ENCODE measurements at places on chromosomes 2 and 18. TPM values are rescaled to one million over a fixed set of nuclear protein-coding genes. Genes with fewer than 3 reads are reported as not detected.

- H3K36me3 ChIP-seq = no peaks in the 10 kb centered on the region
- H3K4me3 ChIP-seq = no peak overlapping the region
- no peak overlapping the region for H3K27ac ChIP-seq
- DNase-seq = no peak
These were observed 92.1 kb downstream of the ADAM23 start for GRCh38 chr2:206535260-206535986.

- no peak overlapping the region for H3K4me3 ChIP-seq
- H3K27ac ChIP-seq = no peak overlapping the region
- no peak for DNase-seq
- peaks cover 12% of the 10 kb centered on the region for H3K27me3 ChIP-seq
- H3K4me1 ChIP-seq = no peaks in the 10 kb centered on the region
These were observed 42.4 kb upstream of the SPAG16 start for GRCh38 chr2:213241817-213242216.

The KIF3C gene
- 10.3 TPM for total RNA-seq

- H3K4me3 ChIP-seq = no peak overlapping the region
- H3K4me1 ChIP-seq = no peaks in the 10 kb centered on the region
- DNase-seq = no peak
These were observed 11.4 kb upstream of the PROKR1 start for GRCh38 chr2:68632021-68632420.

- H3K36me3 ChIP-seq = no peaks in the 10 kb centered on the region
- H3K27ac ChIP-seq = no peak overlapping the region
- DNase-seq = no peak
- H3K27me3 ChIP-seq = no peaks in the 10 kb centered on the region
- H3K4me1 ChIP-seq = no peaks in the 10 kb centered on the region
These were observed 127.2 kb downstream of the PDE1A start for GRCh38 chr2:182299632-182300031.

DNA sequence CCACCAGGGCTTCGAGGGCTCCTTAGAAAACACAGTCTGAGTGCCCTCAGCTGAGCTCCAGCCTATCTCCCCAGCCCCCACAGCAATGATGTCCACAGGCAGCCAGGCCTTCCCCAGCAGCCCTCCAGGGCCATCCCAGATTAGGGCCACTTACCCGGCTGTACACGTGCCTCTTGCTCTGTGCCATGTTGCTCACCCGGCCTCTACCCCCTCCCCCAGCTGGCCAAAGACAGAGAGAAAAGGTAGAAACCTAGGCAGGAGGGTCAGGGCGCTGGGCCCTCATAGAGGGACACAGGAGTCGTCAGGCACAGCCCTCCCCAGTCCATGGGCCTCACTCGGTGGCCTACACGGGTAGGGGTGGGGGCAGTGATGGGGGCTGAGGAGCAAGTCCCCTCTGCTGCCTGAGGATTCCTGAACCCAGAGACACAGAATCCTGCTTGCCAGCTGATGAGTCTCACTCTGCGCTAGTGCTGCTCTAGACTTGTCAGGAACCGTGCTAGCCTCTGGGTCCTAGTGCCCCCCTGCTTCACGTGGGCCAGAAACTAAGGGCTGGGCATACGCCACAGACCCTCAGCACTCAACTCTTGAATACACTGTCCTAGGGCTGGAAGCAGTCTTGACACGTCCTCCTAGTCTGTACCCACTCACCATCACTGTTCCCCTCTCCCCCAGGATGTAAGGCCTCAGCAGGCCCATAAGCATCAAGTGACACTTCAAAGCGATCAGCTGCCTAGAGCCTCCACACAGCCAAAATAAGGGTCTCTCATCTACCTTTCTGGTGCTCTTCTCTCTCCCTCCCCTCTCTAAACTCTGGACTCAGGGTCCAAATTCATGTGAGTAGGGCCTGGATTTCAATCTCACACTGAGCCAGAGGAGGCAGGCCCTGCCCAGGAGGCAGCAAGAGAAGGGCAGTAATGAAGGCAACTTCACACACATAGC is at the start of gene DCTN1:
DCTN1 (minus strand) TSS at position 461 of the 939 bp plus-strand sequence; CDS start at position 187, 274 bp downstream.
- no peaks in the 10 kb centered on the region for H3K27me3 ChIP-seq
- H3K4me3 ChIP-seq = no peak within 1 kb of the TSS
- peaks cover 18% of the 10 kb centered on the region for H3K36me3 ChIP-seq
- DNase-seq = no peak
- H3K27ac ChIP-seq = no peak within 1 kb of the TSS

The DNER gene
- not detected for total RNA-seq

- no peaks in the 10 kb centered on the region for H3K27me3 ChIP-seq
- H3K4me3 ChIP-seq = no peak overlapping the region
- no peaks in the 10 kb centered on the region for H3K36me3 ChIP-seq
- peaks cover 4% of the 10 kb centered on the region for H3K4me1 ChIP-seq
These were observed 112.2 kb downstream of the DIS3L2 start for GRCh38 chr2:232073699-232074098.

The MOCOS gene
- 0.25 TPM for total RNA-seq

GRCh38 chr2:98753801-98754200 is 22.9 kb upstream of the MGAT4A start:
- H3K27ac ChIP-seq = no peak overlapping the region
- peaks cover 4% of the 10 kb centered on the region for H3K36me3 ChIP-seq
- DNase-seq = no peak
- no peaks in the 10 kb centered on the region for H3K27me3 ChIP-seq
- no peak overlapping the region for H3K4me3 ChIP-seq
- peaks cover 24% of the 10 kb centered on the region for H3K4me1 ChIP-seq

The TMEM163 gene
- total RNA-seq = 1.8 TPM

GRCh38 chr18:34789768-34790344 is 79.8 kb downstream of the DTNA start:
- H3K36me3 ChIP-seq = no peaks in the 10 kb centered on the region
- no peak overlapping the region for H3K27ac ChIP-seq
- H3K27me3 ChIP-seq = no peaks in the 10 kb centered on the region
- no peaks in the 10 kb centered on the region for H3K4me1 ChIP-seq
- no peak overlapping the region for H3K4me3 ChIP-seq

- no peak for DNase-seq
- H3K27me3 ChIP-seq = no peaks in the 10 kb centered on the region
- no peaks in the 10 kb centered on the region for H3K36me3 ChIP-seq
- H3K4me3 ChIP-seq = no peak overlapping the region
- no peaks in the 10 kb centered on the region for H3K4me1 ChIP-seq
These were observed 1238.0 kb upstream of the NRXN1 start for GRCh38 chr2:52269696-52270485.

- no peaks in the 10 kb centered on the region for H3K4me1 ChIP-seq
- no peak overlapping the region for H3K4me3 ChIP-seq
- DNase-seq = no peak
- H3K36me3 ChIP-seq = no peaks in the 10 kb centered on the region
- peaks cover 8% of the 10 kb centered on the region for H3K27me3 ChIP-seq
These were observed 117.7 kb downstream of the GREB1L start for GRCh38 chr18:21359746-21360145.

DNA sequence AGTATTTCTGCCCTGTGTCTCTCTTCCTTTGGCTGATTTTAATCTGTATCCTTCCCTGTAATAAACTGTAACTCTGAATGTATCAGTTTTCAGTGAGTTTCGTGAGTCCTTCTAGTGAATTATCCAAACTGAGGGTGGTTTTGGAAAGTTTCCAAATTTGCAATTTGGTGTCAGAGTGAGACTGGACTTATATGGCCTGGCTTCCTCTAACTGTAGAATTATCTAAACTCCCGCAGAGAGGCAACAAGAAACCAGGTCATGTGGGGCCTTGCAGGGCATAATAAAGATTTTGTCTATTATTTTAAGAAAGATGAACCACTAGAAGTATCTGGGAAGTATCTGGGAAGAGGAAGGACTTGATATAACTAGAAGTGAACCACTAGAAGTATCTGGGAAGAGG is 95.3 kb upstream of the RNF152 start:
- H3K27ac ChIP-seq = no peak overlapping the region
- peaks cover 6% of the 10 kb centered on the region for H3K4me1 ChIP-seq
- no peak for DNase-seq
- H3K36me3 ChIP-seq = no peaks in the 10 kb centered on the region
- H3K4me3 ChIP-seq = no peak overlapping the region

The SPP2 gene
- total RNA-seq = not detected

DNA sequence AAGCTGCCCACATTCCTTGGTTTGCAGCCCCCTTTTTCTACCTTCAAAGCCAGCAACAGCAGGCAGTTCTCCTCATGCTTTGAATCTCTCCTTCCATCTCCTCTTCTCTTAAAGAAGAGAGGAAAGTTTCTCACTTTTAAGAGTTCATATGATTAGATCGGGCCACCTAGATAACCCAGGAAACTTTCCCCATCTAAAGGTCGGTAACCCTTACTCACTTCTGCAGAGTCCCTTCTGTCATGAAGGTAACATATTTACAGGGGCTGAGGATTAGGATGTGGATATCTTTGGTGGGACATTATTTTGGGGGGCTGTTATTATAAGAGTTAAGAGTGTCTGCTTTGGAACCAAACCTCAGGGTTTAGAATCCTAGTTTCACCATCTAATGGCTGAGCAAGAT is 51.0 kb downstream of the HNRNPLL start:
- no peak for DNase-seq
- H3K4me3 ChIP-seq = no peak overlapping the region
- H3K27ac ChIP-seq = no peak overlapping the region
- H3K36me3 ChIP-seq = peaks cover 40% of the 10 kb centered on the region
- no peaks in the 10 kb centered on the region for H3K27me3 ChIP-seq

GRCh38 chr2:131056204-131056931 is 36.9 kb downstream of the FAM168B start:
- DNase-seq = no peak
- peaks cover 58% of the 10 kb centered on the region for H3K36me3 ChIP-seq
- H3K4me1 ChIP-seq = peaks cover 2% of the 10 kb centered on the region

DNA sequence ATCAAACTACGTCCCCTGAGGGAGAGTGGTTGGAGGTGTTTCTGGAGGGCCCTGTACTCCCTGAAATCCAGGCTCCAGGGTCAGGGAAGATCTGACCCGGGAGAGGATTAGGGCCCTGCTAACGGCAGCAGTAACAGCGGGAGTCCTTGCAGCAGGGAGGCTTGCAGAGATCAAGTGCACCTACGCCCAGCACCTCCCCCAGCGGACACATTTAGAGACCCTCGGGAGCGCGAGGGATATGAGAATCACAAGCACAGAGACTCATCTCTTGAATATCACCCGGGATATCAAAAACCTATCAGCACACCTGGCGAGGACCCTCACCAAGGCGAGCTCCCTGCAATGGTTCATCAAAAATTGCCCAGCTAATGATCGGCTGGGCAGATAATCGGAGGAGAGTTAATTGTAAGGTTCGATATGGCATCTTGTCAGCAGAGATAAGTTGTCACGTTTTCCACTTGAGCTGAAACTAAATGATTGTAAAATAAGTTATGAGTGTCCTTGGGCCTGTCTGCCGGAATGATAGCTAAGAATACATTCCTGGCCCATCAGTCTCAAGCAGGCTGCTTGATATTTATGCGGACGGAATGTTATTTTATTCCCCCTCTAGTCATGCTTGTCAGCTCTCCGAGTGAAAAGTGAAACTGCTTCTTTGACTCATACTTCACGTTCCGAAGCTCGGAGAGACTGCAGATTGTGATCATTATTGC is 209.8 kb downstream of the GBX2 start:
- no peak overlapping the region for H3K4me3 ChIP-seq
- no peak overlapping the region for H3K27ac ChIP-seq
- H3K4me1 ChIP-seq = peaks cover 1% of the 10 kb centered on the region
- DNase-seq = no peak
- peaks cover 17% of the 10 kb centered on the region for H3K27me3 ChIP-seq

The SERPINB2 gene
- not detected for total RNA-seq

- DNase-seq = no peak
- H3K4me1 ChIP-seq = peaks cover 29% of the 10 kb centered on the region
- H3K27me3 ChIP-seq = no peaks in the 10 kb centered on the region
- H3K4me3 ChIP-seq = no peak overlapping the region
These were observed 11.9 kb downstream of the NAPG start for GRCh38 chr18:10537765-10538164.

GRCh38 chr2:88437010-88437409 is 15.5 kb downstream of the FOXI3 start:
- H3K4me3 ChIP-seq = no peak overlapping the region
- no peak for DNase-seq
- no peak overlapping the region for H3K27ac ChIP-seq
- H3K4me1 ChIP-seq = no peaks in the 10 kb centered on the region

The ZSWIM2 gene
- not detected for total RNA-seq

- H3K36me3 ChIP-seq = no peaks in the 10 kb centered on the region
- H3K4me1 ChIP-seq = no peaks in the 10 kb centered on the region
- H3K4me3 ChIP-seq = no peak overlapping the region
- no peak for DNase-seq
- H3K27ac ChIP-seq = no peak overlapping the region
- no peaks in the 10 kb centered on the region for H3K27me3 ChIP-seq
These were observed 27.1 kb downstream of the CAPN14 start for GRCh38 chr2:31190188-31190587.

DNA sequence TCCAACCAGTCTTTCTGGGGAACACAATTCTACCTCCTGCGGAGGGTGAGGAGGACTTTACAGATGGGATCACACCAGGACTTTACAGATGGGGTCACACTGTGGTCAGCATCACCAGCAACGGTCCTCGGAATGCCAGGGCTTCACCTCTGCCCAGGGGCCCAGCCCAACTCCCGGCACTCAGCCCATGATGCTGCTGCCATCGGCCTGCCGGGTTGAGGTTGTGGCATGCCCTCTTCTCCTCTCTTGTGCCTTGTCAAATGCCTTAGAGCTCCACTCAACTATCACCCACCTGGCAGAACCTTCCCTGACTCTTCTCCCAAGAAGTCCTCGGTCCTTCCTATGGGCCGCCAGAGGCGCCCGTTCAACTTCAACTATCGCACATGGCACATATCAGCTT is 166.7 kb downstream of the CTIF start:
- H3K27ac ChIP-seq = no peak overlapping the region
- no peaks in the 10 kb centered on the region for H3K36me3 ChIP-seq
- no peak overlapping the region for H3K4me3 ChIP-seq
- H3K4me1 ChIP-seq = peaks cover 41% of the 10 kb centered on the region
- no peak for DNase-seq

The TUBA3E gene
- total RNA-seq = not detected

GRCh38 chr2:160977376-160977775 is 182.9 kb upstream of the TANK start:
- H3K27me3 ChIP-seq = peaks cover 15% of the 10 kb centered on the region
- no peak overlapping the region for H3K4me3 ChIP-seq
- no peaks in the 10 kb centered on the region for H3K36me3 ChIP-seq
- no peak for DNase-seq
- no peaks in the 10 kb centered on the region for H3K4me1 ChIP-seq

The GKN1 gene
- total RNA-seq = not detected

DNA sequence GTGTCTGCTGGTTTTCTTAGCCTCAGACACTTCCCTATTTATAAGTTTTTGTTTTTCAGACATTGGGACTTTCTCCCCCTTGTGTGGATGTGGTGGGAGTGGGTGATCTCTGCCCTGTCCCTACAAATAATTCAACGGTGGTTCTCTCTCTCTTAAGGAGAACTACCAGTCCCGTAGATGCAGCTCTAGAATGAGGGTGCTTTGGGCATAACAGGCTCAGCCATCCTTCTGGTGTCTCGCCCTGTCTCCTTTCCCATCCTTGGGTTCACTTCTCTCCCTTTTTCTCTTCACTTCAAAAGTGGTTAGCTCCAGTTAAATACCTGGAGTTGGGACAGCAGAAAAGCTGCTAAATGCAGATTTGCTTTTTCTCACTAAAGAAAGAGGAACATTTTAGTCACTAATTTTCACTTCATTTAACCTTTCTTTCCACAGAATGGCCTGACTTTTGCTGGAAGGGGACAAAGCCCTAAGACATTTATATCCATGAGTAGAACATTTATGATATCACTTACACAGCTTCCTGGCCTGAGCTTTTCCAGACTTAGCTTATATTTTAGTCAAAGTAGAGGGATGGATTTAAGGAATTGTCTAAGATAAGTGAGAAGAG is 121.2 kb upstream of the CXCR4 start:
- DNase-seq = no peak
- peak overlapping the region; percentile 75 for H3K27ac ChIP-seq
- H3K4me1 ChIP-seq = peaks cover 57% of the 10 kb centered on the region
- no peak overlapping the region for H3K4me3 ChIP-seq

The SCN7A gene
- not detected for total RNA-seq
